Activated CD4-positive, alpha-beta T cell treated with anti-CD3 and anti-CD28 coated beads for 36 hours (primary cell): ENCODE measurements at places on chromosomes 5 and 9.

DNA sequence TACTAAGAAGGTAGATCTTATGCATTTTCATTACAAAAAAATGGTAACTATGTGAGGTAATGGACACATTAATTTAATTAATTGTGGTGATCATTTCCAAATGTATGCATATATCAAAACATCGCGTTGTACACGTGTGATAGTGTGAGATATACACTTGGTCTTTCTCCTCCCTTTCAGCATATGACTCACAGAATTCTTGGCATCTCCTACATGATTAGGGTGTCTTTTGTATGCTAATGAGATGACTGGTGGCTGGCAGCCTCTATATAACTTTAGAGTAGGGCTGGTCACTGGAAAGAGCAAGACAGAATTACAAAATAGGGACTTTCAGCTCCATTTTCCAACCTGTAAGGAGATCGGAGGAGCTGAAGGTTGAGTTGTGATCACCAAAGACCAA is 1167.6 kb downstream of the CDH12 start:
- DNase-seq, result no peak

DNA sequence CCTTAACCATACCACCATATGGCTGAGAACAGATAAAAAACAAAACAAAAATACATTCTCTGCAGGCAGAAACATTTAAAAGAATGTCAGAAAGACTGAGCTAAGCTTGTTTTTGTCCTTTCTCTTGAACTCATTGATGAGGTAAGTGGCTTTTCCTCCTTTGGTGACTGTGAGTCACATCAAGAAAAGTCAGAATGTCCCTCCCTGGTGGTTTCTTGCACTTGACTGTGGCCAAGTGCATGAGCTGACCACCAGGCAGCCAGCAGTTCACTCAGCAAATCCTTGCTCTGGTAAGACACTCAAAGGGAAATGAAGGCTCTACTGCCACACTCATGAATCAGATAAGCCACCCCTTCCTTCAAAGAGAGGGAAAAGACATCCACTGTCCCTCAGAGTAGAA is 970.9 kb downstream of the TAF11L14 start:
- no peak for DNase-seq

DNA sequence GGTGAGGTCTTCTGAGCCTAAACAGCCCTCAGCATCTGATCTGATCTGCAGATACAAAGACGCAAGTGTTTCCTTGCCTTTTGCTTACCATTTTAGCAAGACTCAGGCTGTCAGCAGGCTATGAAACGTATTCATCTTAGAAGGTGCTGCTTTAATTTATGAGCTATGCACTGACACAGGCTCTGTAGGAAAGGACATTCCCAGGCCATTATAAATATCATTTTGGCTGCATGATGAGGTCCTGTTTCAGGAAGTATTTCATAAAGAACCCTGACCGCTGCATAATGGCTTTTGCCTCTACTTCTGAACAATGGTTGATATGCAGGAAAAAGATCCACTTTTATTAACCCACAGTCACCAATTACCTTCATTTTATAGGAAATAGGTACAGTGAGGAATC is 98.4 kb upstream of the CAST start:
- DNase-seq, result no peak

DNA sequence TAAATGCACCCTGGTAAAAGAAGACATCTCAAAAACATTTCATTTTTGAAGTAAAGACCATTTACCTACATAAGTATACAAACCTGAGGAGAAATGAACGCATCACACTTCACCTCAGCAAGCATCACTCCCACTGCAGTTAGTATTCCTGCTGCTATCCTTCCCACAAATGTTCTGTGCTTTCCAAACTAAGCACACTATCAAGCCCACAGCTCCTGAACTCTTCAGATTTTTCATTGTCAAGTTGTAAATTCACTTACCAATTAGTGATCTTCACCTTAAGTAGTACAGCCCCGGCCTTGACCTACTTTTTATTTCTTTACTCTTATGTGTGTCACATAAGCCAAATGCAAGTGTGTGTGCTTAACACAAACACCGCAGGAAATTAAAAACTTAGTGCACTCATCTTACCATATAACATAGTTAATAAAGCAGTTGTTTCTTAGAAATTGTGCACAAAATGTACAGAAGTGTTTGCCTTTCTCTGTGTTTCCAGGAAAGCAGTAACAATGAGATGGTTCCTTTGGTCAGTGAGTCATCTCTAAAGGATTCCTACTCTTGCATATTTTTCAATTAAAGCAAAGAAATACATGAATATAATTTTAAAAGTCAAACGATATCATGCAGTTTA is 169.4 kb downstream of the APBA1 start:
- no peak for DNase-seq

DNA sequence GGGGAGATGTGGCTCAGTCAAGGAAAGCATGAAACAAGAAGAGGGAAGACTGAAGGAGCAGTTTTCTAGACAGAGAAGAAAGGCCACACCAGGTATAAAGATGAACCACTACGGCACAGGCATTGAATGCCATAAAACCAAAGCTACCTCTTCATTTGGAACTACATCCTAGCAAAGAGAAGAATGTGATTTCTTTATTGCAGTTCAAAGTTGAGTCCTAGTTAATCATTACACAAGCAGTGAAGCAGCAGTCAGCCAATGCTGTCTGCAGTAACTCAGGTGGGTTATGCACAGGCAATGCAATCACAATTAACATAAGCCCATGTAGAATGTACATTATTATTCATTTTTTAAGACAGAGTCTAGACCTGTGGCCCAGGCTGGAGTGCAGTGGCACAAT is 21.7 kb upstream of the PCAT7 start:
- DNase-seq, result no peak

- peak; percentile 46 for DNase-seq
Measured at GRCh38 chr5:58462623-58463230, 2.8 kb upstream of the PLK2 start.

DNA sequence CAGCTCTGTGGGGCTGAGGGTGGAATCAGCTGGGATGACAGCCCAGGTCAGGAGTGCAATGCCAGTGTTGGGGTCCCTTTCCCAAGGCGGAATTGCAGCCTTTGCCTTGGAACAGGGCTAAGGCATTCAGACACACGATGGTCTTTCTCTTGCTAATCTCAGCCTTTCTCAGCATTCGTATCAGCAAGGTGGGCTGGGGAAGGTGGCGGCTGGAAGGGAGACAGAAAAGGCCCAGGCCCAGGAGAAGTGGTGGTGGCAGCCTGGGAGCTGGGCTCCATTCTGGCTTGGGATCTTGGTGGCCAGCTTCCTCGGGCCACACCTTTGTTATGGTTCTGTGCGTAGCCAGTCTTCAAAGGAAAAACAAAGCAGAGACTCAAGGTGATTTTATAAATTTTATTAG is 1.1 kb upstream of the ARHGEF28 start:
- no peak for DNase-seq

DNA sequence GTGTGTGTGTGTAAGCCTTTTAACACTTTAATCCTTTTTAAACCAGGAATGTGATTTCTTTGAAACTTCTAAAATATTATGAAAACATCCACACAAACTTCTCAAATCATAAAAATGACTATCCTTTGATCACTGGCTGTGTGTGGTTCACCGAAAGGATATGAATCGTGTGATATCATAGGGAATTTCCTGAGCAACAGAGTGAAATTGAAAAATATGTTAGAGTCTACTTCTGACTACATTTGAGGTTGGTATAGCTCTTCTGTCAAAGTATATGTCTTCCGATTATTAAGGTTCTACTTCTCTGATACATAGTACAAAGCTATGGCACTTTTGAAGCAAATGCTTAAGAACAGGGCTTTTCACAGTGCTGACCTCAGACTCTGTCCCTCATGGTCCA is 40.3 kb downstream of the RGMB start:
- no peak for DNase-seq

- no peak for DNase-seq
Measured at GRCh38 chr5:122480146-122480545, 168.1 kb downstream of the SNCAIP start.

- DNase-seq, result no peak
Measured at GRCh38 chr5:63128018-63128417, 549.4 kb downstream of the LRRC70 start.

DNA sequence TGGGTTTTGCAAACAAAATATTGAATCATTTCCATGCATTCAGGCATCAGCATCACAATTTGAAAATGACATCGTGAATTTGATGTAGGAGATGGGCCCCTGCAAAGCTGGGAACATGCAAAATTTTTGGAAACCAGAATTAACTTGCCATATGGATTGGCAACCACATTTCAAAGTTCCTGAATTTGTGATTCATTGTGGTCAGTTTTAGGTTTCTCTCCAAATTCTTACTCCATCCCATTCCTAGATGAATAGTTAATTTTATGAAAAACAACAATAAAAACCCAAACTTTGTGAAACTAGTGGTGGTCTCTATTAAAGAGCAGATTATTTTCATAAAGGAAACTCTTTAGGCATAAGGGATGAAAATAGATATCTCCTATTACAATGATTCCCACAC is 107.8 kb upstream of the SLIT3 start:
- DNase-seq, result no peak

- no peak for DNase-seq
Measured at GRCh38 chr5:72093824-72094223, 13.5 kb upstream of the MAP1B start.

DNA sequence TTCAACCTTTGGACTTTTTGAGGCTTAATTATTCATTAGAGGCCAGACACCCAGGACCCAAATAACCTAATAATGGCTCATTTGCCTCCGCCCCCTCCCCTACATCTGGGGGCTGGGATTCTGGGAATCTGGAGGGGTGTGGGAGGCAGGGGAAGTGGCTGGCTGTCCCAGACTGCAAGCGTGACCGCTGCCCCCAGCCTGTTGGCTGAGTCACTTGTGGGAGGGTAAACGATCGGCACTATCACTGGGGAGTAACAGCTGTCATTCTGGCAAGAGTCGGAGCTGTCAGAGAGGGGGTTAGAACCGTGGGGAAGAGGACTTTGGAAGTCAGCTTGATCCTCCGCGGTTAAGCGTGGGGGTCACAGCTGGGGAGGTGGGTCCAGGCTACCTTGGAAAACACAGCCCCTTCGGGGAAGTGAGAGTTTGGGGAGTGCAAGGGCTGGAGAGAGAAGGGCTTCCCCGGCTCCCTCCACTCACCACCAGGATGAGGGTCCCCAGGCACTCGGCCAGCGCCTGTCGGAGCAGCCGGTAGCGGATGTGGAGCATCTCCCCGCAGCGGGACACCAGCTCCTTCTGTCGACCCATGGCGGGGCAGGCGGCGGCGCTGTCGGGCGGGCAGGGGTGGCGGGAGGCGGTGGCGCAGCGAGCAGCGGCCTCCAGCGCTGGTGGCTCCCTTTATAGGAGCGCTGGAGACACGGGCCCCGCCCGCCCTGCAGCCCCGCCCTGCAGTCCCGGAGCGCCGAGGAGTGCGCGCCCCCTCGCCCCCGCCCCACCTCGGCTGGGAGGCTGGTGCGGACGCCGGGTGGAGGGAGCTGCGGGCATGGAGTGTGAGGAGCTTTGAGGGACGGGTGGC is at the start of gene AQP3:
TSS of gene AQP3 (minus strand) at position 648 of the 853 bp plus-strand sequence. CDS start at position 585, 63 bp downstream.
- peak; percentile 85 for DNase-seq

- no peak for DNase-seq
Measured at GRCh38 chr5:178236679-178237078, 4.1 kb upstream of the PHYKPL start.

DNA sequence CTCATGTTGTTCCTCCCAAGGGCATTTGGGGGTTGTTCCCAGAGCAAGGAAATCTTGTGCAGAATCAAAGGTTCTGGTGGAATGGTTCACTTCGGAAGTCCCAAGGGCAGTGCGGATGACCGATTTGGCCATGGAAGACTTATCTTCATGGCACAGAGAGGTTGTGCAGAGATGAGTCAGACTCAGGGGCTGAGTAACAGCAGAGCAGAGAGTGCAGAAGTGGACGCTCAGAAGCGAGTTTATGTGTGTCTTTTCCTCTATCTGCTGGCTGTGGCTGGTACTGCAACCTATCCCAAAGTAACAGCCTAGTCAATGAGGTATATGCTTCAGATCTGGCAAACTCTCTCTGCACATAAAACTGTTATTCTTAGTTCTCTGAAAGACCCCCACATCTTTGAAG is 118.1 kb downstream of the DPYSL3 start:
- DNase-seq, result peak; percentile 11

GRCh38 chr5:152994033-152994680 is 496.3 kb upstream of the GRIA1 start:
- no peak for DNase-seq

GRCh38 chr5:108672639-108673038 is 75.1 kb upstream of the FER start:
- no peak for DNase-seq

DNA sequence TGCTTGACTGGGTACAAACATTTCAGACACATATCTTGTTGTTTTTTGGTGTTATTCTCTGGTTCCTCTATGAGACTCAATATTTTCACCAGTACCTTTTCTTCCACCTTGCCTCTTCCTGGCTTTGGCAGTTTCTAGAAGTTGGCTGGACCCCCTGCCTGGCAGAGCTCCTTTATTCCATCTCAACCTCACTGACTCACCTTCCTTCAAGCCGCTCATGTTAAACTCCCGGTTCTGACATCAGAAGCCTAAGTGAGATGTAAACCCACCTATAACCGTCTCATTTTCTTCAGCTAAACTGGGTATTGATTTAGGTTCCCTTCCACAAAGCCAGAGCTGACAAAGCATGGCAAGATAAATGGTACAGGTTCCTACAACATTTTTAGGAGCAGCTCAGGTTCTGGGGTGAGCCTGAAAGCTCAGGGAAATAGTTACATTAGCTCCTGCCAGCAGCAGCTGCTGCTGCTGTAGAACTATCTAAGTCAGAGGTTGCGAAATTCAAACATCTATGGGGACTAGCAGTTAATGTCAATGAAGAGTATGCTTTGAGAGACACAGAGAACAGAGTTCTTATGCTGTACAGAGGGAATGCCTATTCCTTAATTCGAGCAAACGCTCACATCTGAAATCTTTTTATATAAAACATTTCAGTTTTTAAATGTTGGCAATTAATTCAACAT is 197.1 kb upstream of the NR3C1 start:
- no peak for DNase-seq

- no peak for DNase-seq
Measured at GRCh38 chr5:119527351-119527750, 75.1 kb downstream of the HSD17B4 start.

- DNase-seq, result no peak
Measured at GRCh38 chr9:87435189-87435880, 62.3 kb upstream of the DAPK1 start.

DNA sequence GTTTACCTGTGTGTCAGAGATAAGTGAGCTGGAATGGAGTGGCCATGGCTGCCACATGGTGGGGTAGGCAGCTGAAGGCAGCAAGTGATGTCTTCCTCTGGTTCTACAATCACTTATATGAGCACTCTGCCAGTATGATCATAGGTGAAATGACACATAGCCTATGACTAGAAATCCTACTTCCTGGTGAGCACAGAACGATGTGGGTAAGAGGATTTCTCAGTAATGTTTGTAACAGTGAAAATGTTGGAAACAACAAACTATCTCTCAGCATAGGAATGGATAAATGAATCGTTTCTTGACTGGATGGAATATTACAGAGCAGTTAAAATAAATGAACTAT is 187.0 kb upstream of the S1PR3 start:
- peak; percentile 14 for DNase-seq

- no peak for DNase-seq
Measured at GRCh38 chr9:113425072-113425471, 14.5 kb downstream of the C9orf43 start.

- DNase-seq, result no peak
Measured at GRCh38 chr9:134299883-134300282, 26.4 kb upstream of the RXRA start.

GRCh38 chr9:113737517-113738271 is 138.4 kb upstream of the ZNF618 start:
- peak; percentile 54 for DNase-seq
